GF-D8 (cell line): ENCODE measurements at places on chromosomes 16 and 17.

DNA sequence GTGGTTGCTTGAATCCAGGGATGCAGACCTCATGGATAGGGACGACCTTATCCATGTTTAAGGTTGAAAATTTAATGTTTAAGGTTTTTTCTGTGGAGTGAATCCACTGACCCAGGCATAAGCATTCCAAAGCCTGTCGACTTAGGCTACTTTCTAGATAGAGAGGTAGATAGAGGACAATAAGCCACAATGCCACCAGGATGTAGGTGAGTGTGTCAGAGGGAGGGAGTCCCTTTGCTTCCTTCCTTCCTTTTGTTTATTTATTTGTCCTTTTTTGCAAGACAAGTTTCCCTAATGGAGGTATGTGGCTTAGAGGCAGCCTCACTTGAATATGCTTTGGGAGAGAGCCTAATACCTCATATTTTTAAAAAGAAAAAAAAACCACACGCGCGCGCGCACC is 834.2 kb upstream of the SOX9 start:
- DNase-seq, result no peak

GRCh38 chr17:79114458-79115301 is 40.1 kb downstream of the ENGASE start:
- no peak for DNase-seq

GRCh38 chr17:31654936-31655335 is 204.1 kb downstream of the COPRS start:
- no peak for DNase-seq

DNA sequence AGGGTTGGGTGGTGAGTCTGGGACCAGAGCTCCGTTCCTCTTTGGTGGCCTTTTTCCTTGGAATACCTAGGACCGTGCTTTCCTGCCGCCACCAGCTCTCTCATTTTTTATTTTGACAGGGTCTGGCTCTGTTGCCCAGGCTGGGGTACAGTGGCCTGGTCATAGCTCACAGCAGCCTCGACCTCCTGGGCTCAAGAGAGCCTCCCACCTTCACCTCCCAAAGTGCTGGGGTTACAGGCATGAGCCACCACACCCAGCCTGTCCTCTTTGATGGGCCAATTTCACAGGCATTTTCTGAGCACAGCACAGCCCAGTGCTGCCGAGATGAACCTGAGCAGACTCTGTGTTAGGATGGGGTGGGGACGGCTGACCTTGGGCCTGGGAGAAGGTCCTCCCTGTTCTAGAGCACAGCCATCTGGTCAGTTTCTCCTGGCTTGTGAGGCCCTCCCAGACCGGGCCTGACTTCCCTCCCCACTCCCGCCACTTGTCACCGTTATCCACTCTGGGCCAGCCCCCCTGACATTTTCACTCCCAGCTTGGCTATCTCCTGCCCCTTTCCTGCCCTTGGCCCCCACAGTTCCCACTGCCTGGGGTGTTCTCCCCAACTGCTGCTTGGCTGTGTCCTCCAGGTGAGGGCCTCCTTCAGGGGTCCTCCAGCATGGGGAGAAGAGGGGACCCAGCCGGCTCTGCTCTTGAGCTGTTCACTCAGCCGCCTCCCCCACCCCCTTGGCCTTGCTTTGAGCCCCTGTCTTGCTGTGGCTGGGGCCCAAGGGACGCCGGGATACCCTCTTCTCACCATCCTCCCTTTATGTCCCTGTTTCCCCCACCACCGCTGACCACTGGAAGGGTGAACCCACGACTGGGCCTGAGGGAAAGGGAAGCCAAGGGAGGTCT is 5.0 kb downstream of the ADCY7 start:
- DNase-seq, result no peak

GRCh38 chr17:71111460-71111859 is 942.1 kb downstream of the KCNJ2 start:
- DNase-seq, result no peak
